ENCODE measurements at places on chromosomes 3 and 15.

- peak; percentile 80 for DNase-seq
Observed at GRCh38 chr3:90062016-90062415, 954.6 kb downstream of the EPHA3 start.

GRCh38 chr3:36909181-36909580, 35.7 kb downstream of the TRANK1 start:
- no peak for DNase-seq

DNA sequence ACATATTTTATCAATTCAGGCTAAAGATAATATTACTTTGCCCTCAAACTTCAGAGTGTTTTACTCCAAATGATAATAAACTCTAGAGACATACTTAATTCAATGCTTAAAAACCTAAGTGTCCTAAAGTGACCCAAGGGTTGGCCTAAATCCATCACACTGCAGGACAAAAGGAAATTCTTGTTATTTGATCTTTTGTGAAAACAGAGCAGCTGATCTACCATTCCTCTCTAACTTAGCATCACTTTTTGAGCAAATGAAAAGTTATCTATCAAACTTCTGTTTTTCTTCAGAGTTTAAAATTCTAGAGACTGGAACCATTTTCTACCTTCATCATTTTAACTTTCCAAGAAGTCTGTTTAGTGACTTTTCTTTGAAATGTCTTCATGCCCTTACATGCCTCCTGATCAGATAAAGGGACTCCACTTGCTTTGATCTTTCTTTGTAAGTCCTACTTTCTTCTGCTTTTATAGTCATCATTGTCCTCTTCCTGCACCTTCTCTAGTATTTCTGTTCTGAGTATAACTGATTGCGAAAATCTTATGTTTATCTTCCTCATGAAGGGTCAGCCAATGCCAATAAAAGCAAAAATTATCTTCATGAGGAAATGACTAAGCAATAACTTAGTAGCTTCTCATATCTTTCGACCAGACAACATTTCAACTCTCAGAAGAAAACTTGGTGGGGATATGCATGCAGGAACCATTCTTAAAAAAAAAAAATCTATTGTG, 378.7 kb upstream of the TGFBR2 start:
- DNase-seq, result peak; percentile 84

- DNase-seq, result no peak
Observed at GRCh38 chr3:41866298-41866697, 95.6 kb downstream of the ULK4 start.

DNA sequence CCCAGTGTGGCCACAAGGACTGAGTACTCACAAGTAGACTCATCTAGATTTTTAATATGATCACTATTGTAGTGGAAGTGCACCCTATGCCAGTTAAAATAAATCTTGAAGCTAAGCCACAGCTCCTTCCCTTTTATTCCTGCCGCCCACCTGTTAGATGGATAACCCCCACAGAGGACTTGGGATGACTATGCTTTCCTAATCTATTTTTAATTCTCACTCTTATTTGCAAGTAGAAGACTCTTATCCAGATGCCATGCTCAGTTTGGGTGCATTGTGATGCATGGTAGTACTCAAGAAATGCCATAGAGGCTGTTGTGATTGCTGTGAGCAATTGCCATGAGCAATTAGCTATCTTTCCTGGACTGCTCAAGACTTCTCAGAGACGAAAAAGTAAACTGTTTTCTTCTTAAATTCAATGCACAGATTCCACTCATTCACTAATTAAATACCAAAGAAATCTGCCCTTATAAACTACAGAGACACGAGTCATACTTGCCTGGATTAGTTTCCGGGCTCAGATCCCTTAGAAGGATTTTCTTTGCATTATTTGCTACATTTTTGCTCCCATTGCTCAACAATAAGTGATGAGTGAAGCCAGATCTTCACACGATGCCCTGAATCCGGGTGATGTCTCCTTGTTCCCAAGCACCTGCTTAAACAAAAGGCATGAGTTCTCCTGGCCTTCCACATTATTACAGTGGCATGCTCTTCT, 472.1 kb downstream of the SOX2 start:
- DNase-seq, result no peak

DNA sequence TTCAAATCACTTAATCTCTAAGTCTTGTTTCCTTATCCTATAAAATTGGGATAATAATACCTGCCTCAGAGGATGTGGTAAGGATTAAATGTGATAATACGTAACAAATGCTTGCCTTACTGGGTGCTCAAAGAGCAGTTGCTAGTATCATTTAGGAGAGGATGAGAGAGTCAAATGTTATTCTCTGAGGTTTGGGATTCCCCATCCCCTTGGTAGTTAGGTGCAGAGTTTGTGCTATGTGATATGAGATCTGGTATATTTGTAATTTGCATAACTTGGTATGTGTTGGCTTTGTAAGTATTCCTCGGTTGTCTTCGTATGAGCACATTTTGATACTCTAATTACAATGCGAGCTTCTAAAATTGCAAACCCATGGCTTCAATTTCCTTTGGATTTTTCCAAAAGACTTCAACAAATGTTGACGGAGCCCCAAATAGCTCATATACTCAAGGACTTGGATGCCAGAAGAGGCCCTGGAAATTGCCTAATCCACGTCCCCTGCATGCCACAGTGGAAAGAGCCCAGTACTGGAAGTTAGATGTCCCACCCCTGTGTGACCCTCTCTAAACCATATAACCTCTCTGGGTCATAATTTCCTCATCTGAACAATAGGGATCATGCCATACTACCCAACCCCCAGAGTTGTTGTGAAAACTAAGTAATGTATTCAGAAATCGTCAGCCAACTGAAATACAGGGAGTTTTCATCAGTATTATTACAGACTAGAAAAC, 85.0 kb downstream of the FBN1 start:
- peak; percentile 49 for DNase-seq
